Muscle of back (tissue), 13 donors: ENCODE measurements at places on chromosomes 6 and 20.

- DNase-seq = no peak
These were observed 352.6 kb downstream of the THBS2 start for GRCh38 chr6:168901076-168901475.

GRCh38 chr6:92495242-92495641 lies 924.1 kb downstream of the EPHA7 start:
- no peak for DNase-seq

GRCh38 chr20:58113716-58114115 lies 114.7 kb downstream of the ANKRD60 start:
- DNase-seq = peak; percentile 64

GRCh38 chr20:1926237-1926636 lies 31.0 kb downstream of the SIRPA start:
- DNase-seq = no peak

GRCh38 chr6:57283106-57283505 lies 34.3 kb upstream of the PRIM2 start:
- DNase-seq = no peak

DNA sequence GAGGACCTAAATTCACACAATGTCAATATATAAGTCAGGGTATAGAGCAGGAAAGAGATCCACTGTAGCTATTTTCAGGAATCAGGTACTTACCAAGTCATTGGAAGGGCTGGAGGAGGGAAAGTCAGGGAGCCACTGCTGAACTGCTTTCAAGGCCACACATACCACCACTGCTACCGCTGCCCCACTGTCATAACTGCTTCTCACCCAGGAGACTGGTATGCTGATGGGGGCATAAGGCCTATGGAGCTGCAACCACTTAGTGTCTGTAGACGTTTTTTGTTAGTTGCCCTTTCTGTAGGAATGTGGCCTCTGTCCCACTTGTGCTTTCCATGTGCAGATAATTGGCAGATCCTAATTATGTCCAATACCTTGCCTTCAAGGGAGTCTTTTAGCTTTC lies 5.4 kb downstream of the SMAP1 start:
- DNase-seq = no peak

DNA sequence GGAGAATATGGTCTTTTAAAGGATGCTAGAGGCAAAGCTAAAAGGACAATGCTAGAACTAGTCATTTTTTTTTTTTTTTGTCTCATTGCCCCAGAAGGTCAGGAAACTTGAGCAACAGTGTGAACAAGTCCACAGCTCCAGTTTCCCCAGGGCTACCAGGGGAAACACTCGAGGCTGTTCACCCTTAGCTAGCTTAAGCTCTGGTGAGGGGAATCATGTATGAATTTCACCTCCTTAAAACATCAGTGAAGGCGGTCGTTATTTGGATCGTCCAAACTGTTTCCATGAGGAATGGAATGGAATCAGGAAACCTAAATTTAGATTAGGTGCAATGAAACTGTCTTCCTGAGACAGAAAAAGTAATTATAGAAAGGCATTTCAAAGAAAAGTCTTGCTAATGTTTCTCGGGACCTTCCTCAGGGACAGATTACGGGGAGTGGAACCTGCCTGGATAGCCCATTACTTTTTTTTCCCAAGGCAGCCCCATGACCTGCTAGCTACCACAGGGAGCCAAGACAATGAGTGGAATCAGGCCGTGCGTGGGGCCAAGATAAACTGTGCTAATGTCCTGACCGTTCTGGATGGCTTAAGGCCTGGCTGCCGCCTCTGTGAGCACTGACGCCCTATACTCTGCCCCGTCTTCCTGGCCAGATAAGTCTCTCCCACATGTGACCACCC lies 164.8 kb upstream of the SGK1 start:
- DNase-seq = peak; percentile 22

GRCh38 chr6:42007286-42008137 lies 42.8 kb upstream of the TAF8 start:
- DNase-seq = no peak

GRCh38 chr6:43983632-43984031 lies 143.6 kb downstream of the MRPL14 start:
- DNase-seq = no peak

DNA sequence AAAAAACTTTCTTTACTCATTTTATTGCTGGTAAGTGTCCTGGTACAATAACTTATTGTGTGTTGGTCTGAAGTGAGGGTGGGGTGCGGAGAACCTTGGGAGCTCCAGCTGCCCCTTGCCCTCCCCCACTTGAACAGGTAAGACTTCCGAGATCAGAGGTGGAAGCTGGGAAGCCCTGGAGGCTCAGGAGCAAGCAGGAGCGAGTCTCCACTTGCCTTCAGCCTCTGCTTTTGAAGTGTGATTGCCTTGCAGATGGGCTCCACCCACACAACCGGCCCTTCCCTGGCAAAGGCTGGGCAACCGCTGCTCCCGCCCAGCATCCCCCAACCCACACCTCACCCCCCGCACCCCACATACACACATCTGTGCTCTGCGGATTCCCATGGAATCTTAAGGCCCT lies 179.6 kb downstream of the TFAP2C start:
- DNase-seq = no peak

DNA sequence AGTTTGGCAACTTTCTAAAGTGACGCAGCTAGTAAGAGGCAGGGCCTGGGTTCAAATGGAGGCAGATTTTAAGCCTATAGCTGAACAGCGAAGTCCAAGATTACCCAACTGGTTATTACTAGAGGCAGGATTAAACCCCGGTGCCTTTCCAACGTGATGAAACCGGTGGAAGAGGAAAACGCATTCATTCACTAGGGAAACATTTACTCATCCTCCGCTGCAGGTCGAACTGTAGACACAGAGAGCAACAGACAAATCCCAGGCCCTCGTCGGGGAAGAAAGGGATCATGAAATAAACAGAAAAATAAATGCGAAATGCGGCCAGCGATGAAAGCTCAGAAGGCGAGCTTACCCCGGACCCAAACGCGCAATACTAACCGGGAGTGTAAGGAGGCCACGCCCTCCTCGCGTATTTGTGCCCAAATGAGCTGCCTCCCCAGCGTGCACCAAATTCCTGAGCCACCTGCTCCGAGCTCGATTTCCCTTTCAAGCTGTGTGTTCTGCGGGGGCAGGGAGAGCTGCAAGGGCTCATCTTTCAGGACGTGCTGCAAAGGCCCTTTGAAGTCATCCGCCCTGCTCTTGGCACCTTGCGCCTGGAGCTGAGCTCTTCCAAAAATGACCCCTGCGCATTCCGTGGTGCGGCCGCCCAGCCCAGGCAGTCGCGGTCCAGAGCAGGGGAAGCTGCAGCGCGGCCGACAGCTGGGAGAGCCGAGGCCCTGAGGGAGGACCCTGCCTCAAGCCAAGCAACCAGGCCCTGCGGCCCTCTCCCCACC lies 46.9 kb downstream of the PDYN start:
- DNase-seq = peak; percentile 76

GRCh38 chr20:16548068-16548672 lies 25.1 kb downstream of the KIF16B start:
- no peak for DNase-seq

DNA sequence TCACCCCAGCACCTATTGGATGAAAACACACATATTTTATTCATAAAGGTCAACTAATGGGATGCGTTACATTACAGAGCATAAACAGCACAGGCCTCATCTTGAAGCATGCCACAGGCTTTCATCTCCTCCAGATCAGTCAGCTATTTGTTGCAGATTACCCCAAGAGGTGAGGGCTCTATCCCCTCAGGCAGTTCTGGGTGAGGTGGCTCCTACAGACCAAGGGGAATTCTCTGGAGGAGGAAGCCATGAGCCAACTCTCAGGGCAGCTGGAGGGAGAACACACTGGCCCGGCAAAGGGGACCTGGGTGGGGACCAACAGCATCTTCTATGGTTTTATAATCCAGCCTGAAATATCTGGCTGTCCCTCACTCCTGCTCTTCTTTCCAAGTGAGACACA lies 126.4 kb upstream of the BTBD3 start:
- no peak for DNase-seq

DNA sequence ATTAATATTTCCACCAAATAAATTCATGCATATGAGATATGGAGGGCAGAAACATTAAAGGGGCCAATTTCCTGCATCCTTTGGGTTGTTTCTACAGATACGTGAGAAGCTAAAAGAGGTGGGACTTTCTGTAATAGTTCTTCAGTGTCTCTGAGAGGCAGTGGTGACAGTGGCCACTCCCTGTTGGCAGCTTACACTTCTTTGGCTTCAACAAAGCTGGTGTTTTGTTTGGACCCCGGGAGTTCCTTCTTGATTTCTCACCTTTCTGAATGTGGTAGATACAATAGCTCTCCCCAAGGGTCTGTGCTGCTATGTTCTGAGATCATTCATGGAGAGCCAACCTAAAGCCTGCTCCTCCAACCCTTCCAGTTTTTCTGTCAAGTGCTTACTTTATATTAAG lies 7.8 kb downstream of the PLCB1 start:
- DNase-seq = no peak

DNA sequence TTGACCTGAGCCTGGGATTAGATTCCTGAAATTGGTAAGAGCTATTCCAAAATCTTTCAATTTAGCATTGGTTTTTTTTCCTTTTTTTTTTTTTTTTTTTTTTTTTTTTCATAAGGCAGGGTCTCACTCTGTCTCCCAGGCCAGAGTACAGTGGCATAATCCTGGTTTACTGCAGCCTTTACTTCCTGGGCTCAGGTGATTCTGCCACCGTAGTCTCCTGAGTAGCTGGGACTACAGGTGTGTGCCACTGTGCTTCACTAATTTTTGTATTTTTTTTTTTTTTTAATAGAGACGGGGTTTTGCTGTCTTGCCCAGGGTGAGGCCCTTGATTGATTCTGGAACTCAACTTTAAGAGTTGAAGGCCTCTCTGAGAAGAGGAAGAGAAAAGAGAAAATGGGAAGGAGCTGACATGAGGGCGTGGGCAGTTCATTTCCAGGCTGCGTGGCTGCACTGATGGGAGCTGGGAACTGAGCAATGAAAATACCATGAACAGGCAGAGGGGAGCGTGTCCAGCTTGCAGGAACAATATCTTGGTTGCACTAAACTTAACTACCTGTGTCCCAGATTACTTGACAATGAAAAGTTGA lies 24.6 kb downstream of the KDM1B start:
- no peak for DNase-seq

GRCh38 chr6:43455531-43456428 lies at the start of gene DLK2:
Gene DLK2, minus strand, starts transcription at chr6:43455548. Its CDS starts 723 bp downstream, at chr6:43454825.
- peak; percentile 15 for DNase-seq

DNA sequence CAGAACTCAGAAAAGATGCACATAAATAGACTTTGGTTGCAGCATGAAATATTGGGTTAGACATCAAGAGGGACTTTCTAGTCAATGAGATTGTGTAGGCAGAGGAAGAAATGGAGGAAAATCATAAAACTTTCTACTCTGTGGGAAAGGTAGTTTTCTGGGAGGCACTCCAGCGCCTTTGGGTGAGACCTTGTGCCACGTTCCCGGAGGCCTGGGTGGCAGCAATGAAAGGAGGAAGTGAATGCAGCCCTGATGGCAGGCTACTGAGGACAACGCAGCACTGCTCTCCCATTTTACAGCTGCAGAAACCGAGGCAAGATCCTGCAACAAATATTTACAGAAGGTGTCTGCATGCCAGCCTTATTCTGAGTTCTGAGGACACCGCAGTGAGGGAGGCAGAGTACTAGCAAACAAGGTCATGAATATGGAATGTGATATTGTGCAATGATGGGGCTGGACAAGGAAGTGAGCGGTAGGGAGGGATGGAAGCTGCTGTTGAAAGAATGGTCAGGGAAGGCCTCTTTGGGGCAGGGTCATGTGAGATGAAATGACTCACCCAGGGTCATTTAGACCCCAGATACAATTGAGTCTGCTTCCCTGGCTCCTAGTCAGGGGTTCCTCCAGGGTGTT lies 159.1 kb downstream of the TFAP2C start:
- DNase-seq = peak; percentile 75

DNA sequence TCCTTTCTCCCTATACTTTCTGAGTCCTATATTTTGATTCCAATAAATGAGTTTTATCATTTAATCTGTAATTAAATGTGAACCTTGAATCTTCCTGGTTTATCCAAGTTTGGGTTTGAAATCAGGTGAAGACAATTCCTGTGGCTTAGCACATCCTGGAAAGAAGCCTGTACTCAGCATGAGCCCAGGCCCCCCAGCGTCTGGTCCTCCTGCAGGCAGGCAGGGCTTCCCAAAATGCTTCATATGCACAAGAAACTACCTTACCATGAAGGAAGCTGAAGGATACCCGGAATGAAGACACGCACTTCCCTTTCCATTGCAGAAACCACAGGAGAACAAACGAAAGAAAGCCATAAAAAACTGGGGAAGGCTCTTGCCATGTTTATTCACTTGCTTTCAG lies 157.4 kb upstream of the PDE10A start:
- no peak for DNase-seq

DNA sequence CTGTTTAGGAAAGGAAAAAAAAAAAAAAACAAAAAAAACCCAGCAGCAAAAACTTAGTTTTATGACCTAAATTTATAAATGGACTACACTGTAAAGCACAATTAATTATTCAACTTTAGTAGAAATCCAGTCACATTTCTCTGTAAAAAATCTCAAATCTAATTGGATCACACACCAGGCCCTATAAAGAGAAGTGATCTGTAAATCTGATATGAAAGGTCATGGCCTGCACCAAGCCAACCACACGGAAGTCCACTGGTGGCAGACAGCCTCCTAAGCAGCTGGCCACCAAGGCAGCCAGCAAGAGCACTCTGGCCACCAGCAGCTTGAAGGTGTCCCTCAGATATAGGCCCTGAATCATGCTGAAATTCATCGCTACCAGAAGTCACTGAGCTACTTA lies 131.6 kb downstream of the HFE start:
- DNase-seq = no peak

DNA sequence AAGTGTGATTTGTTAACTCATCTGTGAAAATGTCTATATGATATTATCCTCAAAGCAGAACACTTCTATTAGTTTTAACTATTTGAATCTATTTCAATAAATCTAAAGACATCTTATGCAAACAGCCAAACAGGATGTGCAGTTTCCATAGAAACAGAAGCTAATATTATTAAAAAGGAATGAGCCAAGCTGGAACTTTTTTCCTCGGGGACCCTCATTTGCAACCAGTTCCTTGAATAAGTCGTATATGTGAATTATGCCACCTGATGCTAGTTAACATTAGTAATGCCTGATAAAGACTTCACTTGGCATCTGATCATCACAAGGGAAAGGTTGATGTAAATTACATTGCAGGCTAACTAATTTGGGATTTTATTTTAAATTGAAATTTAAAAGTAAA lies 216.9 kb upstream of the SMLR1 start:
- peak; percentile 82 for DNase-seq

GRCh38 chr6:92849636-92850035 lies 569.7 kb downstream of the EPHA7 start:
- no peak for DNase-seq

DNA sequence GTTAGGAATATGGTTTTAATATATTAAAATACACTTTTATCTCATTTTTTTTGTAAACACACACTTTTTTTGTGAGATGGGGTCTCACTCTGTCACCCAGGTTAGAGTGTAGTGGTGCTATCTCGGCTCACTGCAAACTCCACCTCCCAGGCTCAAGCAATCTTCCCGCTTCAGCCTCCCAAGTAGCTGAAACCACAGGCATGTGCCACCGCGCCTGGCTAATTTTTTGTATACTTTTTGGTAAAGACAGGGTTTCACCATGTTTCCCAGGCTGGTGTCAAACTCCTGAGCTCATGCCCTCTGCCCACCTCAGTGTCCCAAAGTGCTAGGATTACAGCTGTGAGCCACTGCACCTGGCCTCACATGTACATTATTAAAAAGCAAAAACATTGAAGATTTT lies 10.8 kb downstream of the IPCEF1 start:
- DNase-seq = no peak
